CD4-positive, alpha-beta T cell treated with Interleukin-6 at 100 ng/mL for 8 hours (primary cell): ENCODE measurements at places on chromosomes 2 and 18.

DNA sequence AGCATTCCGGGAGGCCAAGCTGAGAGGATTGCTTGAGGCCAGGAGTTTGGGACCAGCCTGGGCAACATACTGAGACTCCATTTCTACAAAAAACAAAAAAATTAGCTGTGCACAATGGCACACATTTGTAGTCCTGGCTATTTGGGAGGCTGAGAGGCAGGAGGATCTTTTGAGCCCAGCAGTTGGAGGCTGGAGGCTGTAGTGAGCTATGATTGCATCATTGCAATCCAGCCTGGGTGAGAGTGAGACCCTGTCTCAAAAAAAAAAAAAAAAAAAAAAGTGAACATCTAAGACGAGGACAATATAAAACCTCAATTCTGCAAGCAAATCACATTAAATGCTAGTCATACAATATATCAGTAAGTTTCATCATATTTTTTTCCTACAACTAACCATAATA, 2.8 kb upstream of the HAT1 start:
- DNase-seq: no peak

- DNase-seq: no peak
Measured at GRCh38 chr2:14583059-14583458, 49.5 kb upstream of the LRATD1 start.

- DNase-seq: no peak
Measured at GRCh38 chr2:202429164-202429980, 53.2 kb downstream of the BMPR2 start.

GRCh38 chr2:106584304-106584954, 97.3 kb downstream of the CD8B2 start:
- no peak for DNase-seq

GRCh38 chr18:3132700-3133099, 87.1 kb downstream of the MYOM1 start:
- no peak for DNase-seq

- no peak for DNase-seq
Measured at GRCh38 chr2:230693411-230693810, 19.2 kb upstream of the CAB39 start.

DNA sequence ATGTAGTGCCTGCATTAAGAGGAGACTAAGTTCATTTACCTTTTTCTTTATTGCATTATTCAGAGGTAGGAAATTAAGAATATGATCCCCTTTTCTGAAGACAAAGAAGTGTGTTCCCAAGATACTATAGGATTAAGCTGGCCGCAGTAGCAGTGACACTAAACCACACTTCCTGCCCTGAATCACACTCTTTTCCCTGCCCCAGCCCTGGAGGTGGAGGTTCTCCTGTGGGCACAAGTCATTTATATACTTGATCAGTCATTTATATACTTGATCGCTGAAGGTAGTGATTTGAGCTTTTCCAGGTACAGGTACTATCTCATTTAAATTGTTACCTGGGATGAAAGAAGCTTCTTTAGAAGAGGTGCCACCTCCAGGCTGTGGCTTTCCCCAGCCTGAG, 78.6 kb downstream of the ARMC9 start:
- no peak for DNase-seq

DNA sequence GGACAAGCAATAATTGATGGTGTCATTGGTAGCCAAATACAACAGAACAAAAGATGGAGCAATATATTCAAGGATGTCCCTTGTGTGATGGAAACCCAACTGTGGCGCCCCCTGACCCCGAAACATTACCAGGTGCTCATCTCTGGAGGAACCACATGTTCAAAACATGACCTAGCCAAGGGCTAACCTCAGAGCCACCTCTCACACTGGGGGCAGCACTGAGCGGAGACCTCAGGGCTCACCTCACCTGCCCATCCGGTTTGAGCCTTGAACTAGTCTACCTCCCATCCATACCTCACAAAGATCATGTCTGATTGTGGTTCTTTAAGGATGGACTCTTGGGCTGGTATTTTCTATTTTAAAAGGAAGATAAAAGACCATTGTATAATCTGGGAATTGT, 314.4 kb upstream of the CDH7 start:
- no peak for DNase-seq

DNA sequence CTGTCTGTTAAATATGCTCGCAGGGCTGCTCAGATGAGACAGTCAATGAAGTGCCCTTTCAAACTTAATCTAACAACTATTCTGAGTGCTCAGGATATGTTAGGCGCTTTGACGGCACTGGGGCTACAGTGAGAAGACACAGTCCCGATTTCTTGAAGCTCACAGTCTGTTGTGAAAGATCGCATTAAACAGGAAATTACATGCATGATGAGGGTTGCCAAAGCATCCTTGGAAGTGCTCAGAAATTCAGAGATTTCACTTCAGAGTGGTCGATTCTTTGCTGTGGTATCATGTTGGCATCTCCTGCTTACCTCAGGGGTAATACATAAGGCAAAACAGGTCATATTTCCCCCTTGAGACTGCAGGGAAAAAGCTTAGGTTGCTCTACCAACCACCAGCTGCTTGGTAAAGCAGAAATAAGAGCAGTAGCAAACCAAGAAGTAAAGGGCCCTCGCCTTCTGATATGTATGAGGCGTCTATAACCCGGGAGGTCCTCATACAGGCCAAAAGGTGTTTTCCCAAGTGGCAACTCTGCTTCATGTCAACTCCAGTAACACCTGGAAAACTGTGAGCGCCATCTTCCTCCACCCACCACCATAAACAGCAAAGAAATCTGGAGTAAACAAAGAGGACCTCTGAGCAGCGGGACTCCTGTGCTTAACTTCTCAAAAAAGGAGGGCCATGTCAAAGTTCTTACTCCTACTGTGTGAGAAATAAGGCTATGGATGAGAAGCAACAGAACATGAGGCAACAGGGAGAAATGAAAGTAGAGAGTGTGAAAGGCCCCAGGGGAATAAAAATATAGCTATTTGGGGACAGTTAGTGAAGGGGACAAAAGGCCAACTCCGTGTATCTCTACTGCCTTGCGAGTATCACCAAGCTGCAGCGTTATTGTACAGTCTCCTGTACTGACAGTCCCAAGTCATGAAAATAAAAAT, 79.3 kb downstream of the CLHC1 start:
- no peak for DNase-seq

DNA sequence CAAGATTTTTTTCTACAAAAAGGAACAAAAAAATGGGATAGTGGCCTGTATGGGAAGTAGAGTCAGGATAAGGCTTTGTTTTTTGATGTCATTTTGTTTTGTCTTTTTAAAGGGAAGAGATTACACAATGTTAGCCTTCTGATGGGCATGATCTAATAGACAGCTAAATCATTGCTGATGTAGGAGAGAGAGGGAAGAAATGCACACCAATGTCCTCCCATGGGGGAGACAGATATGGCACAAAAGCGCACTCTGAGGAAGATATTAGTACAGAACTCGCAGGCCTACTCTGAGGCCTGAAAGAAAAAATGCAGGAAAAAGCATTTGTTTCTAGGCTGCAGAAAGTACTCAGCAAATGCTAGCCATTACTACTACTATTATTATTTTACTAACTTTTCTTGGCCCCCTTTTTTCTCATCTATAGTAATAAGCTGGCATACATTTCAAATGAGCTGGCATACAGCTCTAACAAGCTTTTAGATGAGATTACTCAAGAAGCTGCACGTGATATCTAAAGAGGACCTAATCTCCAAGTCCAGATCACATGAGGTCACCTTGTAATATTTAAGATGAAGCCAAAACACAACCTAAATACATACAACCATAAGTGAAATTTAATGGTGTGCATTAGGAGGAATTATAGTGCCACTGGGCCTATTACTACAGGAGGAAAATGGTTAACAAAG, 269.4 kb upstream of the TANK start:
- DNase-seq: no peak

- DNase-seq: no peak
Measured at GRCh38 chr18:23283916-23284430, 148.7 kb downstream of the CABLES1 start.

DNA sequence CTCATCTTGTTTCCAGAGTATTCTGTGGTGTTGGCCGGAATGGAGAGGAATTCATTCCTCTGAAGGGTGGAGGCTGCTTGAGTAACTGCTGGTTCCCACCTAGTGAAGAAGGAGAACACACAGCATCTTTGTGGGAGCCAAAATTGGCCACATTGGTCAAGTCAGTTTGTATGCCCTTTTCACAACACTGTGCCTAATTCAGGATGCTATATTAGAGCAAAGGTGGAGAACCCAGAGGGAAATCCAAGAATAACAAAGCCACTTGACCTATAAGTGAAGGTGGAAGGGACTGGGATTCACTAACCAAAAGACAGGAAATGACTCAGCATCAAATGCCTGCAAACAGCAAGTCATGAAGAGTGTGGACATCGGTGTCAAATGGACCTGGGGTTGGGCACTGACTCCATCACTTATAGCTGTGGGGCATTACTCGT, 27.3 kb upstream of the MLPH start:
- DNase-seq: no peak

- DNase-seq: no peak
Measured at GRCh38 chr2:109331081-109331480, 202.1 kb downstream of the SH3RF3 start.

DNA sequence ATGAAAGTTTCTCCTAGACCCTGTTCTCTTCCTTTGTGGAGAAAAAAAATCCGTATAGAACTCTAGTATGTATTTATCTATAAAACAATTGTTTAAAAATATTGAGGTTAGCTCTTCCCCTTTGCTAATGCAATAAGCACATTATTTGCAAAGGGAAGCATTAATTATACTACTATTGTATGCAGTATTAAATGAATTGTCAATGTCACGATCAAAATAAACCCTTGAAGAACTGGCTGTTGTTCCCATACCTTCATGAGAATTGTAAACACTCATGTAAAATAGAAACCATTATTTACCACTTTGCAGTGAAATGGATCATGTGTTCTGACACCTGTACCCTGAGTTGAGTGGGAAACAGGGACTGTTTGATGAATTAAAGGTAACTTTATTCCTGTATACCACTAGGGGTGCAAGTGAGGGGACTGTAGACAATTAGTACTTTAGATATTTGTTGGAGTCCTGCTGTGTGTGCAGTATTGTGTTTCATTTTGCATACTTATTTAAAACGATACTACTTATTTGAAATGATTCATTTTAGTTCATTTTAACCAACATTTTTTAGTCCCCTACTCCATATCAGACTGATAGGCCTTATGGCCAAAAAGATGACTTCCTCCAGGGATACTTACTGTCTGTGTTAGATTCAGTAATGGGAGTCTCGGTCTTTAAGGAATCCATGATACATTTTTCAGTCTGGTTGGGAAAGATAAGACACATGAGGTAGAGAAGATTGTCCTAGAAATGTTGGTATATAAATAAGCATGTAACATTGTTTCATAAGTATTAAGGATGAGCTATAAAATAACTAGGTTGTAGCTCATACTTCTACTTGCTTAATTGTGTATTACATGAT, 7.9 kb downstream of the PKP4 start:
- peak; percentile 24 for DNase-seq

- DNase-seq: no peak
Measured at GRCh38 chr2:107137706-107138105, 251.7 kb upstream of the ST6GAL2 start.

DNA sequence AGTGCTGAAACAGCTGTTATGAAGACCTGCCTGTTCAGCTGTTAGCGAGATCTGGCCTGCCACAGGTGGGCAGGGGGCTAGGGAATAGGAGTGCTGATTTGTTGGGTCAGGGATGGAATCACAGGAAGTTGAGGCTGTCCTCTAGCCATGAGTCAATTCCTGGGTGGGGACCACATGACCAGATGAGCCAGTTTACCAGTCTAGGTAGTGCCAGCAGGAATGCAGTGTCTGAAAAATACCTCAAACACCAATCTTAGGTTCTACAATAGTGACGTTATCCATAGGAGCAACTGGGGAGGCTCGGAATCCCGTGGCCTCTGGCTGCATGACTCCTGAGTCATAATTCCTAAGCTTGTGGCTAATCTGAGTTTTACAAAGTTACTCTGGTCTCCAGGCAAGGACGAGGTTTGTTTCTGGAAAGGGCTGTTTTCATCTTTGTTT, 44.9 kb downstream of the DYSF start:
- no peak for DNase-seq

DNA sequence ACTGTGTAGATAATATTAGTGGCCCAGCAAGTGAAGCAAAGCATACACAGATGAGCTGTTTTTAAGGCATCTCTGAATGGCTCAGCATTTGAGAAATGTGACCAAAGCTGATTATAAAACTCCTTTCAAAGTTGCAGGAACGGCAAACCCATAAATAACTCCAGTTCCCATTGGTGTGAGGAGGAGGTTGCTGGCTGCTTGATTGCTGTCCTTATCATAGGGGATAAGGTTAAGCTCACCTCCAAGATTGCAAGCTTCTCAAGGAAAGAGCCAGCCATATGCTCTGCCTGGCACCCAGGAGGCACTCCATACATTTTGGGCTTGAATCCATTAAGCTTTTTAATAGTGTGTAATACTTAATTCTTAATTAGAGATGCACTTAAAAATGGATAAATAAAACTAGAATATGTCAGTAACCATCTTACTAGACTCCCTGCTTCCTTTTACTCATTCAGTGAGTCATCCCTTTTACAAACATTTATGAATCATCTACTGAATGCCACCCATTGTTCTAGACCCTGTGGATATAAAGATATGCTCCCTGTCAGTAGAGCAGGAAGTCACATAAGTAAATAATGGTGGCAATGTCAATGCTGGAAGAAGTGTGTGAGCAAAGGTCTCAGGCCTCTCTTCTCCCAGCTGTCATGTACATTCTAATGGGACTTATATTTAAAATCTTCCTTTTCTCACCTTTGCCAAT, 99.3 kb downstream of the SPATS2L start:
- peak; percentile 5 for DNase-seq

DNA sequence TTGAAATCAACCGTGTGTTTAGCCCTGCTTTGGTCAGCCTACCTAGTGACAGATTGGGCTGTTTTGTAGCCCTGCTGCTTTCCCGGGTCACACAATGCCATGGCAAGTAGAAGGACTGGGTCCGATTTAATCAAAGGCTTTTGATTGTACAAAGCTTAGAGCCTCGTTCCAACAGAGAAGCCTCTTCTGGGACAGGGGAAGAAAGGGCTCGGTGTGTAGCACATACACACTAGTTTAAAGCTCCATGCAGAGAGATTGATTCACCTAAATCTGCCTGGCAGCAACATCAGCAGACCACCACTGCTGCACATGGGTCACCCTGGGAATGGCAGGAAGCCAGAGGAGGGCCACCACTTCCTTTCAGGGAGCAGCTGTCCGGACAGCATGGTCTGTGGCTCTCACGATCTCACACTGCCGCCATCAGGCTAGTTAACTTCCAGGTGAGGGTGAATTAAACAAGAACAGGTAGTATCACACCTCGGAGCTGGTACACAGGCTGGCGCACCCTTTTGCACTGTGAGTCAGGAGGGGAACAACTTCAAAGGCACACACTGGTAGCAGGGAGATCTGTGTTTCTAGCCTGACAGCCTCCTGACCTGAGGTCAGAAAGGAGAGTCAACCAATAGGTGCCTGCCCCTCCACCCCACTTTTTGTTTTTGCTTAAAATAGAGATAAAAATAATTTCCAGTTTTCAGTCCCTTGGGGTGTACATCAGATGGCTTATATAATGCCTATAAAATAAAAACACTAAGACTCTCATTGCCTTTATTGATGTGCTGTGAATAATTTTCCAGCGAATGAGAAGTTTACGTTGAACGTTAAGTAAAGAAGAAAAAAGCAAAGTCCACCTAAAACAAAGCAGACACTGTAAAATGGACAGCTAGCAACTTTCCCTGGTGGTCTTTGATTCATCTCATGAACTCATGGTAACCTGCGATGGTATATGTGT, 108.5 kb downstream of the CDCA7 start:
- no peak for DNase-seq

- no peak for DNase-seq
Measured at GRCh38 chr18:79965119-79965902, 868 bp downstream of the HSBP1L1 start.
